A549 treated with CORT108297 at 1 μM for 4 hours (cell line): ENCODE measurements at places on chromosomes 3 and 15. TPM values are rescaled to one million over a fixed set of nuclear protein-coding genes. Genes with fewer than 3 reads are reported as not detected.

Gene GOLGA6A
- 0.05 to 0.10 TPM (median 0.06 TPM) in 4 of 5 replicates, not detected in the other for total RNA-seq

Gene CHL1
- total RNA-seq: not detected in 5 replicates

Gene GHSR
- total RNA-seq: not detected in 5 replicates

Gene PPP1R14D
- 0.10 to 0.28 TPM in 2 of 5 replicates, not detected in the others for total RNA-seq

Gene PXYLP1
- total RNA-seq: 9.9 to 13.7 TPM (median 13.1 TPM) in 5 replicates

Gene PLA2G4B
- total RNA-seq: 2.1 to 3.5 TPM (median 2.4 TPM) in 5 replicates

Gene PATL2
- total RNA-seq: 0.07 to 0.30 TPM (median 0.26 TPM) in 4 of 5 replicates, not detected in the other

Gene CORO2B
- 2.6 to 3.8 TPM (median 3.2 TPM) in 5 replicates for total RNA-seq

Gene FANCD2OS
- total RNA-seq: not detected in 5 replicates

Gene THOC7
- 56.6 to 70.8 TPM (median 57.2 TPM) in 5 replicates for total RNA-seq

Gene COPS2
- 55.3 to 107 TPM (median 58.0 TPM) in 5 replicates for total RNA-seq

Gene TLR9
- total RNA-seq: 0.05 to 0.13 TPM in 2 of 5 replicates, not detected in the others

Gene MYLK
- total RNA-seq: 13.5 to 21.9 TPM (median 16.0 TPM) in 5 replicates

Gene GRAMD1C
- 0.23 to 1.2 TPM (median 0.43 TPM) in 5 replicates for total RNA-seq

Gene FGD5
- total RNA-seq: 0.02 to 0.03 TPM (median 0.02 TPM) in 3 of 5 replicates, not detected in the others

Gene RBSN
- 8.7 to 11.2 TPM (median 10.0 TPM) in 5 replicates for total RNA-seq

Gene GLDN
- 0.02 to 0.07 TPM (median 0.03 TPM) in 3 of 5 replicates, not detected in the others for total RNA-seq

Gene OCA2
- 0.05 to 0.24 TPM (median 0.15 TPM) in 5 replicates for total RNA-seq

Gene TRIM42
- not detected in 5 replicates for total RNA-seq

Gene FMN1
- 0.21 to 0.33 TPM (median 0.25 TPM) in 5 replicates for total RNA-seq

Gene MGLL
- 60.5 to 82.6 TPM (median 67.2 TPM) in 5 replicates for total RNA-seq

Gene RTP1
- total RNA-seq: not detected in 5 replicates

Gene DAPK2
- 3.8 to 5.4 TPM (median 3.9 TPM) in 5 replicates for total RNA-seq

Gene POPDC2
- 0.19 to 0.32 TPM (median 0.27 TPM) in 4 of 5 replicates, not detected in the other for total RNA-seq
